Glutamatergic neuron (in vitro differentiated cells): ENCODE measurements at places on chromosomes 7 and 10. TPM values are rescaled to one million over a fixed set of nuclear protein-coding genes. Genes with fewer than 3 reads are reported as not detected.

Gene YKT6
- total RNA-seq = 178 TPM

Gene TEX36
- total RNA-seq = not detected

Gene ATG9B
- total RNA-seq = 9.4 TPM

Gene RALA
- 69.9 TPM for total RNA-seq

Gene ITGB8
- 19.0 TPM for total RNA-seq

Gene AKR1C2
- 3.8 TPM for total RNA-seq

Gene ADAM12
- total RNA-seq = 18.4 TPM

Gene PDE6C
- not detected for total RNA-seq

DNA sequence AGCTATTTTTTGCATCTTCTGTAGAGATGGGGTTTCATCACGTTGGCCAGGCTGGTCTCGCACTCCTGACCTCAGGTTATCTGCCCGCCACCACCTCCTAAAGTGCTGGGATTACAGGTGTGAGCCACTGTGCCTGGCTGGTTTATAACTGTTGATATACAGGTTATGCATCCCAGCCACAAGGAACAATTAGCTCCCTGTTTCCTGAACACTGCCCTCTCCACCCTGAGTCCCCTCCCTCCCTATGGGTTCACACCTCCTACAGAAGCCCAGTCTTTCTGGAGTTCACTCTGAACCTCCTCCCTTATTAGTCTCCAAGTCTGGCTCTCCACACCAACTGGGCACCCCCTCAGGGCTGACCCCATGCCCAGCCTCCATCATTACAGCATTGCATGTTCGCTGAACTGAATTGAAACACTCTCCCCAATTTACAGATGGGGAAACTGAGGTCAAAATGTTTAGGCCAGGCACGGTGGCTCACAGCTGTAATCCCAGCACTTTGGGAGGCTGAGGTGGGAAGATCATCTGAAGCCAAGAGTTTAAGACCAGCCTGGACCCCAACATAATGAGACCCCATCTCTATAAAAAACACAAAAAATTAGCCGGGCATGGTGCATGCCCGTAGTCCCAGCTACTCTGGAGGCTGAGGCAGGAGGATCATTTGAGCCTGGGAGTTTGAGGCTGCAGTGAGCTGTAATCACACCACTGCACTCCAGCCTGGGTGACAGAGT, 1.7 kb upstream of the CLIP2 start:
- H3K27me3 ChIP-seq = peaks cover 18% of the 10 kb centered on the region
- peak overlapping the region; percentile 48 for H3K27ac ChIP-seq
- no peaks in the 10 kb centered on the region for H3K36me3 ChIP-seq

DNA sequence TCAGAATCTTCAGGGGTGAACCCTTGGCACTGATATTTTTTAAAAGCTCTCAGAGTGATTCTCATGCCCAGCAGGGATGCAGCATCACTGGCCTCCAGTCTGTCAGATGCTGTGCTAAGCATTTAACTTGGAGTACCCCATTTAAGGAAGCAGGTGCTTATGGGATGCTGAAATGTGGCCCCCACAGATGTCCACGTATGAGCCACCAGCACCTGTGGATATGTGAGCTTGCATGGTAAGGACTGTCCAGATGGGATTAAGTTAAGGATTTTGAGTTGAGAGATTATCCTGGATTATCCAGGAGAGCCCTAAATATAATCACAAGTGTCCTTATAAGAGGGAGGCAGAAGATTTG, 17.7 kb downstream of the CHST3 start:
- peaks cover 33% of the 10 kb centered on the region for H3K4me1 ChIP-seq
- H3K4me3 ChIP-seq = no peak overlapping the region
- no peak overlapping the region for H3K27ac ChIP-seq
- H3K36me3 ChIP-seq = no peaks in the 10 kb centered on the region
- H3K27me3 ChIP-seq = peaks cover 7% of the 10 kb centered on the region

DNA sequence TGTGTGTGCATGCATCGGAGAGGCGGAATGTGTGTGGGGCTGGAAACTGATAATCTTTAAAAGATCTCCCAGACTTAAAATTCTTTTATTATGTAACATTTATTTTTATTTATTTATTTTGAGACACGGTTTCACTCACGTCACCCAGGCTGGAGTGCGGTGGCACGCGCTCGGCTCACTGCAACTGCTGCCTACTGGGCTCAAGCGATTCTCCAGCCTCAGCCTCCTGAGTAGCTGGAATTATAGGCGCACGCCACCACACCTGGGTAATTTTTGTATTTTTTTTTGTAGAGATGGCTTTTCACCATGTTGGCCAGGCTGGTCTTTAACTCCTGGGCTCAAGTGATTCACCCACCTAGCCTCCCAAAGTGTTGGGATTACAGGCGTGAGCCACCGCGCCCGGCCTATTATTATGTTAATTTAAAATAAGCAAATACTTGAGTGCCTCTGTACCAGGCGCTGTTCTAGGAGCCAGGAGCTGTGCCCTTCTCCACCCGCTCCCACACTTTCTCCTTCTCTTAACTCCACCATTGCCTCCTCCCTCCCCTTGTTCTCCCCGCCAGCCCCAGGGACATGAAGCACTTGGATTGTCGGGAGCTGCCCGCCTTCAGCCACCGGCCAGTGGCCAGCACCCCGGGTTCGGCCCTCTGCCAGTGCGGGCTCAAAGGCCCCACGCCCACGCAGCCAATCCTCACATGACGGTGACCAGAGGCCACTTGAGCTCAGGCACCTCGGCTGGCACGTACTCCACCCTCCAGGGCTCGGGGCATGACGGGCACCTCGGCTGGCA, 163.6 kb downstream of the DNAJB6 start:
- H3K36me3 ChIP-seq = no peaks in the 10 kb centered on the region
- H3K4me3 ChIP-seq = no peak overlapping the region

DNA sequence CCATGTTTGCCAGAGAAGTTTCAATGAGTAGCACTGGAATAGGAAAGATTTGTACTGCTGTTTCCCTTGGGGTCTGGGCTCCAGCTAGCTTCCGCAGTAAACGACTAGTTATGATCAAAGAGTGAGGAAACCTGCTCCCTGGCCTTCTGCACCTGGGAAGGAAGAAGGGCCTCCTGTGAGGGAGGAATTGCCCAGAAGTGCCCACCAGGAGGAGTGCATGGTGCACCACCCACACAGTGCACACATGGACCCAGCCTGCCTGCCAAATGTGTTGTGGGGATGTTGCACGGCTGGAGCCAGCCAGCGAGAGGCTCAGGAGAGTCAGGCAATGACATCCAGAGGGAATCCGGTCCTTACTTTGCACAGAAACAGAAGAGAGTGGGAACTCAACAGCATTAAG, 27.0 kb upstream of the FAM107B start:
- no peaks in the 10 kb centered on the region for H3K36me3 ChIP-seq
- H3K4me1 ChIP-seq = no peaks in the 10 kb centered on the region
- peak; percentile 20 for DNase-seq
- H3K4me3 ChIP-seq = no peak overlapping the region
- no peak overlapping the region for H3K27ac ChIP-seq

DNA sequence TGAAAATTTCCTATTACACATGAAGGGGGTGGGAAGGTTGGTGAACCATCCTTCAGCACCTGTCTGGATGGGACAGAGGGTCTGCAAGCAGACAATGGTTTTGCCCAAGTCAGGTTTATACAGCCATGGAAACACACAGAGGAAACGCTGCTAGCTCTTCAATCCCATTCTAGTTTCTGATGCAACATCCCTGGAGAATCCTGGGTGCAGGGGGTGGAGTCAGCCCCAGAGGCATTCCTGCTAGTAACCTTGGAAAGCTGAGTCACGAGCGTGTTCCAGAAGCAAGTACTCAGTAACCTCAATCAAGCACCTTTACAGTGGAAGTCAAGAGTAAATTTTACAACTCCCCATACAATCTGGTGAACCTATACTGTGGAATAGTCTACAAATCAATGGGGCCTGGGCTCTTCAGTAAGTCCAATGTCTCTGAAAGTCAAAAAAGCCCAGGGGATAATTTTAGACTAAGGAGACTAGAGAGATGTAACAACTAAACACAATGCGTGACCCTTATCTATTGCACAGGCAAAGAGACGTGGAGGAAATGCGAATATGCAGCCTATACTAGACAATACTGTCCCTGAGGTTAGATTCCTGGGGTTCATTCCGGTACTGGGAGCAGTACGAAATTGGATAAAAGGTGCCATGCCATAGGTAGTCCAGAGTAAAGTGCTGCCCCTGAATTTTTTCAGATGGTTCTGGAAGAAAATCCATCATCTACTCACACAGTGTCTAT, 95.4 kb downstream of the ZRANB1 start:
- peaks cover 1% of the 10 kb centered on the region for H3K36me3 ChIP-seq
- H3K4me3 ChIP-seq = no peak overlapping the region
- DNase-seq = no peak
- H3K4me1 ChIP-seq = peaks cover 47% of the 10 kb centered on the region
- no peak overlapping the region for H3K27ac ChIP-seq
- peaks cover 8% of the 10 kb centered on the region for H3K27me3 ChIP-seq

DNA sequence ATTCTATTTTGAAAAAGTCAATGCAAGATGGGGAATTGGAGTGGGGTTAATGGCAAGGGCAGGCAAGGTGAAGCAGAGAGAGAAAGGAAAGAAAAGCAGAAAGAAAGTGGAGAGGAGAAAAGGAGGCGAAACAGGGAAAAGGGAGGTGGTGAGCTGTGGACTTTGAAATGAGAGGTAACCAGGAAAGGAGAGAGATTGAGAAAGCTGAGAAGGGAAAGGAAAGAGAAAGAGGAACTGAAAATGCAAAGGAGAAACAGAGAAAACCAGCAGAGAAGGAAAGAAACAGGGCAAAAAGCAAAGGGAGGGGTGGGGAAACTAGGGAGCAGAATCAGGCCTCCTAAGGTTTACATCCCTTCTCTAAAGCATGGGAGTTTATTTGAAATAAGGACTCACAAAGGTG, 72.5 kb upstream of the TPK1 start:
- H3K27ac ChIP-seq = no peak overlapping the region
- no peaks in the 10 kb centered on the region for H3K4me1 ChIP-seq
- H3K4me3 ChIP-seq = no peak overlapping the region
- DNase-seq = no peak
- no peaks in the 10 kb centered on the region for H3K36me3 ChIP-seq

DNA sequence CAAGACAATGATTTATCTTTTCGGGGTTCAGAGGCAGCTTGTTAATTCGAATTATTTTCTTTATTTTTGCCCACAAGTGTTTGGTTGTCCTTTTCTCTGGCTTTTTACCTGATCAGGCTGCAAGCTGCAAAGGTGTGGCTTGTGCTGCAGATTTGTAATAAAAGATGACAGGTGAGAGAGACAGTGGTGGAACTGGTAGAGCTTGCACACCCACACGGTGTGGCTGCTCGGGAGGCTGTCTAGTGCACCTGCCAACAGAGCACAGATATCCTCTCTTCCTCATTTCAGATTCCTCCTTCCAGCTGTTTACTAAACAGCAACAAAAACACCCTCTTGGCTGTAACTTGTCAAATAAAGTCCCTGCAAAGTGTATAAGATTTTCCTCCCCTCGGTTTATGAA, 9.2 kb downstream of the GJD4 start:
- peaks cover 8% of the 10 kb centered on the region for H3K27me3 ChIP-seq
- H3K27ac ChIP-seq = no peak overlapping the region
- peaks cover 10% of the 10 kb centered on the region for H3K36me3 ChIP-seq
- H3K4me3 ChIP-seq = no peak overlapping the region
- DNase-seq = no peak

DNA sequence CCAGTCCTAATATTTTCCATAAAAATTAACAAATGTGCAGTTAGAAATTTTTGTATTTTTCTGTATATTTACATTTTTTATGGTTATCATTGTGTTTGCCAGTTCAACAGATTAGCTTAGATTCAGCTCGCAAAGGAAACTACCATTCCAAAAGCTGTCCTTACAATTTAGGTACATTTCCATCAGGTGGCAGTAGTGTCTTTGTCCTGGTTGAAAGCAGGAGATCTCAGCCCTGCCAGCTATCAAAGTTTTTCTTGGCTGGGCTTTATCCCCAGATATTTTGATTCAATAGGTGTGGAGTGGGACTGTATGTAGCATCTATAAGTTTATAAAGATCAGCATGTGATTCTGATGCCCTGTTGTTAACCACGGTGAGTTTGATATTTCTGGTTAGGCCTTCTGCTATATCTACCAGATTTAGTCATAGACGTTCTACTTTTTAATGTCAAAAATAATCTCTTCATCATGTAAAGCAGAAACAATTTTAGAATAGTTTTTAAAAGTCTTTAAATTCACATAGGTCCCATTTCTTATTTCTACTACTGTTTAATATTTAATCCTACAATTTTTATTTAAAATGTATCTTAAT, 15.5 kb upstream of the ICA1 start:
- H3K27me3 ChIP-seq = no peaks in the 10 kb centered on the region
- H3K36me3 ChIP-seq = no peaks in the 10 kb centered on the region
- H3K27ac ChIP-seq = no peak overlapping the region
- no peaks in the 10 kb centered on the region for H3K4me1 ChIP-seq
- DNase-seq = no peak
- H3K4me3 ChIP-seq = no peak overlapping the region

- no peak overlapping the region for H3K4me3 ChIP-seq
- no peak overlapping the region for H3K27ac ChIP-seq
- peaks cover 6% of the 10 kb centered on the region for H3K36me3 ChIP-seq
- H3K27me3 ChIP-seq = no peaks in the 10 kb centered on the region
- no peaks in the 10 kb centered on the region for H3K4me1 ChIP-seq
- DNase-seq = no peak
Measured at GRCh38 chr10:38157270-38157685, 63.1 kb downstream of the ZNF37A start.

- H3K4me3 ChIP-seq = peak overlapping the region; percentile 96
- peaks cover 8% of the 10 kb centered on the region for H3K27me3 ChIP-seq
- H3K27ac ChIP-seq = peak overlapping the region; percentile 94
- H3K4me1 ChIP-seq = peaks cover 21% of the 10 kb centered on the region
Measured at GRCh38 chr10:31927884-31928548, 615 bp downstream of the ARHGAP12 start.

DNA sequence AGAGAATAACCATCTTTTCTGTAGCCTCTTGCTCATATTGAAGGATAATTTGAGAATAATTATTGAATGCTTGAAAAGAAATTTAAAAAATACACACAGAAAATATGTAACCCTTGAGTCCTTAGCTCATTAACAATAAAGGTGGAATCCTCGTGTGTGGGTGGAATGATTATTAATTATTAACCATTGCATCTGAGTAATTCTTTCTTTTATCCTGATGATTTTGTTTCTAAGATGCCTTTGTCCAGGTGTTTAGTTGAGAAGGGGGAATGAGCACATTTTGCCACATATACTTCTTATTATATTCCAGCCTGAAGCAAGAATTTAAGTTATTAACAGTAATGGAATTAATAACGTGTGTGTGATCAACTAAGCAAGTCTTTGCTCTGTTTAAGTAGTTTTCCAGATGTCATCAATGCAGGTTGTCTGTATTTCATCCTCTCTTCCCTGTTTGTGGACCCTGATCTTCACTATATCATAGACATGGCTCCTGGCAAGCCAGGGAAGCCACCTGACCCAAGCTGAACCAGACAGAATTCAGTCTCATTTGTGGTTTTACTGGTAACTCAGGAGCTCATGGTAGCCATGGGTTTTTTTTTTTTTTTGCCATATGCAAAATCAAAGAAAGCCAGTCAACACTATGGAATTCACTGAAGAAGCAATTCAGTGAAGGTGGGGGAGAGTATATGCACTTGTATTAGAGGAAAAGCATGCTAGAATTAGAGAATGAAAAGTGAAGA, 144.3 kb downstream of the KIF20B start:
- H3K4me3 ChIP-seq = no peak overlapping the region
- no peaks in the 10 kb centered on the region for H3K36me3 ChIP-seq
- no peaks in the 10 kb centered on the region for H3K27me3 ChIP-seq
- peaks cover 4% of the 10 kb centered on the region for H3K4me1 ChIP-seq

GRCh38 chr7:37320140-37320847, 128.4 kb downstream of the ELMO1 start:
- H3K27me3 ChIP-seq = no peaks in the 10 kb centered on the region
- peaks cover 21% of the 10 kb centered on the region for H3K4me1 ChIP-seq
- DNase-seq = no peak
- no peak overlapping the region for H3K4me3 ChIP-seq
- H3K36me3 ChIP-seq = no peaks in the 10 kb centered on the region
- no peak overlapping the region for H3K27ac ChIP-seq
